OCI-LY7 (cell line): ENCODE measurements at places on chromosomes 5 and 9. TPM values are rescaled to one million over a fixed set of nuclear protein-coding genes. Genes with fewer than 3 reads are reported as not detected.

DNA sequence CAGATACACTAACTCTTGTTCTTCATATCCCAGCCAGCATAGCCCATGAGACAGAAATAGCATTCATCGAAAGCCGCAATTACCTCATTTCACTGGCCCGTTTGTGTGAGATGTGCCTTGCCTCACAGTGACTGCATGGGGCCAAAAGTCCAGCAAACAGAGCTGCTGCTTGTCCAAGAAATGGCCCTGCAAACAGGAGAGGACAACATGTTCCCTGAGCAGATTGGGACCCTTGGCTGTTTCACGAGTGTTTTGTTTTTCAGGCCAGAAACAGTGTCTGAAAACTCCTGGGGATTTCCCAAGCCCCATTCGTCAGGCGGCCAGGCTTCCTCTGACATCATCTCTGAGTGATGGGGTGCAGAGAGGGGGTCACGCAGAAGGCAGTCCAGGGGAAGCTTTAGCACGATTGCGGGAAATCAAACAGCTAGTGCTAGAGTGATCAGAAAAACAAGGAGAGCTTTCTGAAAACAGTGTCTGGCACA lies 503.6 kb upstream of the PAPPA start:
- DNase-seq, result no peak

DNA sequence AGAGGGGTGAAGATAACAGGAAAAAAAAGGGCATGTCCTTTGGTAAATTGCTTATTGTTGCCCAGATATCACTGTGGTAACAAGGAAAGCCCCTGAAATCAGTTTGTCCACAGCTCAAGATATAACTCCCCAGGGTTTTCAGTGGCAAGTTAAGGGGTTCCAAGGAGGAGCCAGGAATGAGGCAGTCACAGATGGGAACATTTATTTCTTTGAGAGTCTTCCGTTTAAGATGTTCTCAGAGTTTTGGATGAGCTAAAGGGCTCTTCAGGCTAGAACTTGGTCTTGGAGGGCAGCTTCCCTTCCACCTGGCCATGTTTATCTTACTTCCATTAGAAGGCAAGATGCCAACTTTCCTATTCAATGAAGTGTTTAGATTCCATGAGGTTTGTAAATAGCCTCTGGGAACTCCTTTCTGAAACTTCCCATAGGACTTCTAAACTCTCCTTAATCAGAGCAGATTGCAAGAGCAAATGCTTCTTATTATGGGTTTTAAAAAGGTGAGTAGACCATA lies 277.6 kb upstream of the TNC start:
- no peak for DNase-seq

- DNase-seq, result no peak
Observed at GRCh38 chr5:157888814-157889532, 30.0 kb upstream of the CLINT1 start.

DNA sequence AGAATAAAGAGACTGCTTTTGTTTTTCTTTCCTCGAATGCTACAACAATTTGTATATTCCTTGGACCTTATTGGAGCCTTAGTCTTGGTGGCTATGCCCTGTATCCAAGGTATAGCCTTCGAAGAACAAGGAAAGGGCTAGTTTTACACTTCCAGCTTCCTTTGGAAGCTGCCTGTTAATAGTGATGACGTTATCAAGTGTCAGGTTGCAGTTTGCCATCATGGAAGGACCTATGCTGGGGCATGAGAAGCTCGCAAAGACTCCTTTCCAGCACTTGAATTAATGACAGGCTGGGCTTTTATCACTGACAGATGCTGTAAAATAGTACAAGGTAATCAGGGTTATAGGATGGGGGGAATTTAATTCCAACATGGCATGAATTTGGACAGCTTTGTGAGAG lies 157.9 kb downstream of the KDM4C start:
- no peak for DNase-seq

DNA sequence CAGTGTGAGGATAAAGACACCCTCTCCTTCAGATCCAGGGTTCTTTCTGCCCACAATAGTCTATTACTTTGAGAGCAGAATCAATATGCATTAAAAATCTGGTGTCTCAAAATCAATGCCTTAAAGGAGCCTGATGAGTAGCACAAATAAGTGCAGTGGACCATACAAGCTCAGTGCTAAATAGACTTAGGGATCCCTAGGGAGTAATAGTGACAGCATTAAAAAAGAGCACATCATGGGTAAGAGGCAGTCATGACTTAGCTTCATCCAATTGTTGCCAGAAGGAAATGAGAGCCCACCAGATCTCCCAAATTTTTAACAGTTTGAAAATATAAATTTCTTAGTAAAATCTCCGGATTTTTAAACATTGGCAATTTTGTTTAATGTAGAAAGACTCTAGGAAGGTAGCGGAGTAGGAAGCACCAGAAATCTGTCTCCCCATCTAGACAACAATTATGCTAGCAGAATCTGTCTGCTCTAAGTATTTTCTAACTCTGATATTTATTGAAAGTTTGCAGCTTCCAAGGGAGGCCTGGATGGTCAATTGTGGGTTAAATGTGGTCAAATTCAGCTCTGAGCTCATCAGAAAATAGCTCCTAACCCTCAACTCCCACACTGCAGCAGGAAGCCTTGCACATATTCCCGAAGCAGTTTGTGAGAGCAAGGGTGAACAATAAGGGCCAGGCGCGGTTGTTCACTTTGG lies 443.9 kb downstream of the TLE1 start:
- no peak for DNase-seq

DNA sequence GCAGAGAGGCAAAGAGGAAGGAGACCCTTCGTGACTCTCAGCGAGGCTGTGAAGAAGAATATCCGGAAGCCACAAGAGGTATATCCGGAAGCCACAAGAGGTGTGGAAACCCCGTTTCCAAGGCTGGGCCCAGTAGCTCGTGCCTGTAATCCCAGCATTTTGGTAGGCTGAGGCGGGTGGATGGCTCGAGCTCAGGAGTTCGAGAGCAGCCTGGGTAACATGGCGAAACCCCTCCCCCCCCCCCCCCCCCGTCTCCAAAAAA lies 612 bp upstream of the BBLN start:
- DNase-seq, result peak; percentile 31

- no peak for DNase-seq
Observed at GRCh38 chr9:35537913-35538312, 48.0 kb downstream of the RUSC2 start.

DNA sequence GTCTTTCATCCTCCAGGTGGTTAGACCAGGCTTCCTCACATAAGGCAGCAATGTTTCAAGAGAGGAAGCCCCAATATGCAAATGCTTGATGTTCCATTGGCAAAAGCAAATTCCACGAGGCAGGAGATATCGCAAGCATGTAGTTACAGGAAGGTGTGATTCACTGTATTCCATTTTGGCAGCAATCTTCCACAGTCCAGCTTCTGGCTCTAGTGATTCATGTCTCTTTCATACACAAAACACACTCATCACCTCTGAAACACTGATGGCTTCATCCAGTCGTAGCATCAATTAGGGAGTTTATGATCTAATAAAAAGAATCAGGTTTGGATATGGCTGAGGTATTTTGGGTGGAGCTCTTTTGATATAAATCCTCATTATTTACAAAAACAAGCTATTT lies 552.2 kb upstream of the RIOK2 start:
- DNase-seq, result no peak

- DNase-seq, result no peak
Observed at GRCh38 chr5:167982-168660, 23.2 kb upstream of the LRRC14B start.

GRCh38 chr9:13324988-13325387 lies 45.5 kb upstream of the MPDZ start:
- DNase-seq, result no peak

GRCh38 chr9:17669206-17669605 lies 90.3 kb downstream of the SH3GL2 start:
- no peak for DNase-seq

DNA sequence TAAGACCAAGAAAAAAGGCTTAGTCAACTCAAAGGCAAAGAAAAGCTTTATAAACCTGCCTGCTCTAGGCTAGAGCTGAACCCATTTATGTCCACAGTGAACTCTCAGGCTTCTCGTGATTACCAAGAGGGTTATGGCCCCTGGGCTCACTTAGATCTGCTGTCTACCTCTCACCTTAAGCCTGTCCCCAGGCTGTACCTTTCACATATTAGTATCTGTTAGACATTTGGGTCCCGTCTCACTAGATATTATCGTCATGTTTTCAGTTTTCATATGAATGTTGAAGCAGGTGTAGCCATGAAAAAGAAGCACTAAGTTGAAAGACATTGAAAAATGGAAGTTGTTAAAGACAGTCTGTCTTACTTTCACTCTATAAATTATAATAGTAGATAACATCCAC lies 75.2 kb upstream of the COX7C start:
- no peak for DNase-seq

- DNase-seq, result peak; percentile 59
Observed at GRCh38 chr9:110255463-110256379, 586 bp downstream of the TXN start.

- DNase-seq, result no peak
Observed at GRCh38 chr5:154766558-154767281, 11.5 kb downstream of the LARP1 start.

GRCh38 chr5:150488519-150489359 lies 19.2 kb upstream of the NDST1 start:
- DNase-seq, result peak; percentile 30

DNA sequence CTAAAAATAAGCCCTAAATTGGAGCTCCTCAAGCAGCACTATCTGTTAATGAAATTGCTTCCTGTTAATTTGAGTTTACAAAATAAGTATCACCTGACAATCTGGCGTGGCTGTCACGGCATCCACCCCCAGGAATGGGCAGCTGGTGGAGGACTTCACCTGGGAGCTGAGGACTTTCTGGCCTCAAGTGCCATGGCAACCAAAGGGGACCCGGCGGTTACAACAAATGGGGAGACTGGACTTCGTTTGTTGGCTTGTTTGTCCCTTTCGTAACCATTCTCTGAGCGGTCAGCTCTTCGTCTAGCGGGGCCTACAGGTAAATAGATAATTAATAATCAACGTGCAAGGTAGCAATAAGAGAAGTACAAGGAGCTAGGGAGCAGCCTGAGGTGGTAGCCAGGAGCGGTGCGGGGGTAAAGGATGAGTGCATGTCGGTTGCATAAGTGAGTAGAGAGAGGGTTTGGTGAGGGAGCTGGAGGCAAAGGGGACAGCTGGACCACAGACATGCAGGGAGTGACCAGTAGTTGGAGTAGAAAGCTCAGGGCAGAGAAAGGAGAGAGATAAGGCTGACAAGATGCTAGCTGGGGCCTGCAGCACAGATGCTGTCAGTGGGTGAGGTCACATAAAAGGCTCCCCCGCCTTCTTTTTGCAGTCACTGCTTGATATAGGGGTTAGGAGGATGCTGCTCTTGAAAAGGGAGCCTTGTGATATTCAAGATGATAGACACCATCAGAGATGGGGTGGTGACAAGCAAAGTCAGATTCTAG lies 62.5 kb downstream of the HSPA4 start:
- no peak for DNase-seq

DNA sequence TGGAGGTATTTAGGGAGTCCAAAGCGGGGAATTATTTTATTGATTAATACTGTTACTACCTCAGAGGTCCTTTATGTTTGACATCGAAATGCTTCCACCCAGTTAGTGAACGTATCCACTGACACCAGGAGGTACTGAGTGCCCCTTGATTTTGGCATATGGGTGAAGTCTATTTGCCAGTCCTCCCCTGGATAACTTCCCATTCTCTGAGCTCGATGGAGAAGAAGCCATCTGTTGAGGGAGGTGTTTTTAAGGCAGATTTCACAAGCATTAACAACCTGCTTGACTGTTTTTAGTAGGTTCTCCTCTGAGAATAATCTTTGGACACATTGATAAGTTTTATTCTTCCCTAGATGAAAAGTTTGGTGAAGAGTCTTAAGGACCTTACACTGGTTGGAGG lies 165.3 kb upstream of the NREP start:
- no peak for DNase-seq

DNA sequence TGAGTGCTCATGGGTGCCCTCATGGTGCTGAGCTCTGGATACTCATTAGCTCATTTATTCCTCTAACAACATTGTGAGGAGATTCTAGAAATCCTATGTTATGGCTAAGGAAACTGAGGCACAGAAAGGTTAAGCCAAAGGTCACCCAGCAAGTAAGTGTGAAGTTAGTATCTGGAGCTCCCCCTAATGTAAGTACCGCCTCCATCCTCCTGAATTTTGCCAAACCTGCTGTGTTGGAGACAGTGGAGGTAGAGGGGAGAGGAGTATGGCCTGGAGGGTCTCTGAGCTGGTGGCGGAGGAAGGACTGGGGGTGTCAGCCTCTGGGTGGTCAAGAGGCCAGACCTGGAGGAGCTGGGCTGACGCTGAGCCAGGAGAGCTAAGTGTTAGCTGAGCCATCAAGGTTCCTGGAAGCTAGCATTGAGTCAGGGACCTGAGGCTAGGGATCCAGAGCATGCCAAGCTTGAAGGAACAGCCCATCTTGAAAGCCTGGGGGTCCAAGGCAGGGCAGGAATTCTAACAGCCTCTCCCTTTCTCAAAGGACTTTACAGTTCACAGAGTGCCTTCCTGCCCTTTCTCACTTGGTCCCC lies 114.8 kb downstream of the RGS3 start:
- no peak for DNase-seq

- no peak for DNase-seq
Observed at GRCh38 chr5:179755022-179755421, 22.4 kb downstream of the MAML1 start.

DNA sequence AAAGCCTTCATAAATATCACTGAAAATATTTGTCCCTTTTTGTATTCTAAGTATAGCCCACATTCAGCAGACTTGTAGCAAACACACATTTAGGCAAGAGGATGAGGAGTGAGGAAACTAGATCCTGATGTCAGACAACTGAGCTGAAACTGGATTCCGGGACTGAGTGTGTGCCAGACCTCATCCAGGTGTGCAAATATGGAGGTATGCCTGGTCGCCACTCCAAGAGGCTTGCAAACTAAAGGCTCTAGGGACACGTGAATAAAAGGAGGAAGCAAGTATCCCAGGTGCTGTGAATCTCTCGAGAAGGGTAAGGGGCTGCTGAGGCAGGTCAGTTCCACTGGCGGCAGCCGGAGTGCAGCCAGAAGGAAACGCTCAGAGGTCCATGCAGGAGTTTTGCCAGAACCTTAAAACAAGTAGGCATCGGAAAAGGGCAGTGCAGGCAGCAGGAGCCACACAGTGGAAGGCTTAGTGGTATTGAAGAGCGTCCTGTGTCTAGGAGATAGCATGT lies 77.4 kb upstream of the ALDH1B1 start:
- DNase-seq, result no peak

GRCh38 chr5:126931963-126932660 lies 98.2 kb downstream of the MARCHF3 start:
- no peak for DNase-seq

GRCh38 chr5:61493973-61494372 lies 161.9 kb downstream of the ZSWIM6 start:
- no peak for DNase-seq

- DNase-seq, result no peak
Observed at GRCh38 chr9:29668732-29669131, 2095.5 kb upstream of the C9orf72 start.

- no peak for DNase-seq
Observed at GRCh38 chr5:145967296-145967695, 30.9 kb downstream of the SH3RF2 start.

TTC16 gene
- not detected in 2 replicates for total RNA-seq

CTXN3 gene
- total RNA-seq, result not detected in 2 replicates

CBY3 gene
- total RNA-seq, result not detected in 2 replicates

ZDHHC11 gene
- 30.0 and 32.0 TPM in 2 replicates for total RNA-seq

RLN2 gene
- 3.8 and 4.4 TPM in 2 replicates for total RNA-seq

INSL4 gene
- total RNA-seq, result not detected in 2 replicates

SOX30 gene
- 0.13 and 0.29 TPM in 2 replicates for total RNA-seq

SYNPO gene
- total RNA-seq, result 0.08 and 0.15 TPM in 2 replicates

AKNA gene
- 187 and 203 TPM in 2 replicates for total RNA-seq

SCGB3A2 gene
- total RNA-seq, result not detected in 2 replicates

SLC6A3 gene
- not detected in 2 replicates for total RNA-seq

GLRA1 gene
- total RNA-seq, result not detected in 2 replicates

PDLIM4 gene
- not detected in 2 replicates for total RNA-seq
